ENCODE measurements at places on chromosomes 1 and 21.
A peak's percentile ranks its signal among the peaks of the same experiment; 100 is the strongest.

DNA sequence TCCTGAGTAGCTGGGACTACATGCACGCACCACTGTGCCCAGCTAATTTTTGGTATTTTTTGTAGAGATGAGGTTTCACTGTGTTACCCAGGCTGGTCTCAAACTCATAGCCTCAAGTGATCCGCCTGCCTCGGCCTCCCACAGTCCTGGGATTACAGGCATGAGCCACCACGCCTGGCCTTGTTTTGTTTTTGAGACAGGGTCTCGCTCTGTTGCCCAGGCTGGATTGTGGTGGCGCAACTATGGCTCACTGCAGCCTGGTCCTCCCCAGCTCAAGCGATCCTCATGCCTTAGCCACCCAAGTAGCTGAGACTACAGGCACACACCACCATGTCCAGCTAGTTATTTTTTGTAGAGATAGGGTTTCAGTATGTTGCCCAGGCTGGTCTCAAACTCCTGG is 26.0 kb downstream of the PARK7 start:
- DNase-seq, result no peak

GRCh38 chr1:1540818-1541628 is 599 bp upstream of the TMEM240 start:
- no peak for DNase-seq

GRCh38 chr21:39189857-39190604 is 6.8 kb upstream of the PSMG1 start:
- no peak for DNase-seq

DNA sequence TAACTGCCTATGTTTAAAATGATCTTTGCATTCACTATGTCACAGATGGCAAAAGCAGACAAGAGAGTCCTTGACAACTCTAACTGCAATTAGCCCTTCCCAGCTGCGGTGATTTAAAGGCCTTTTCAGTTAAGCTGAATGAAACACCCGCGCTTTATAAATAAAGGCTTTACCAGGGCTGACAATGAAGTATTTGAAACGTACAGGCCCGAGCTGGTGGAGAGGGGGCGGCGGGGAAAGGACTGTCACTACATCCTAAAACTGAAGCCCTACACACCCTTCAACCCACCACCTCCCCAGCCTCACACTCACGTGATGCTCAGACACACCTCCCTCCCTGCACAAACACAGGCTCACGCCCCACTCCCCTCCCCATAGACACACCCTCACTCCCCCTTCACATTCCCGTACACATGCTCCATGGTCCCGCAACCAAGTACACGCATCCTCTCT is 45.5 kb downstream of the GRIK3 start:
- no peak for DNase-seq

DNA sequence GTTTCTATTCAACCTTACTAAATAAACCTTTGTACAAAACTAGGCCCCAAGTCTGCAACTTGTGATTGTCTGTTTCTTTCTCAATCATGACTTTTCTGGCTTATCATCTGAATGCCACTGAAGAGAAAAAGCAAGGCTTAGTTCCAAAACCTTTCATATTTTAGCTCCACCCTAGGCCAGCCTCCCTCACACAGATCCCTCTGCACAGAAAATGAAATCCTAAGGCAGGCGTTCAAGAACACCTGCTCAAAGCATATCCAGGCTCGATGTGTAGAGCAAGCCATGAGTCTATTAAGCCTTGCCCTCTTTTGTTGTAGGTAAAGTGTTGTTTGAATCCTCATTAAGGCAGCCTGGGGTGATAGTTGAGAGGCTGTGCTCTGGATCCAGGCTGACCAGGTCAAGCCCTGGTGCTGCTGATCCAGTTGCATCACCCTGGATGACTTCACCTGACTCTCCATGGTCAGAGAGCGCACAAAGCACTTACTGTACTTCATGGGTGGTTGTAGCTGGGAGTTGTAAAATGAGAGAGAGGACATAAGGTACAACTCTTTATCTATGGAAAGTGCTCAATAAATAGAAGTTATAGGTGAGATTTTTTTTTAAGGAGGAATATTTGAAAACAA is 39.0 kb downstream of the FYB2 start:
- no peak for DNase-seq

GRCh38 chr1:62688687-62689085 is 500 bp upstream of the DOCK7 start:
- DNase-seq, result no peak

GRCh38 chr21:44872323-44872648 is 1.2 kb downstream of the PTTG1IP start:
- DNase-seq, result peak; percentile 5

DNA sequence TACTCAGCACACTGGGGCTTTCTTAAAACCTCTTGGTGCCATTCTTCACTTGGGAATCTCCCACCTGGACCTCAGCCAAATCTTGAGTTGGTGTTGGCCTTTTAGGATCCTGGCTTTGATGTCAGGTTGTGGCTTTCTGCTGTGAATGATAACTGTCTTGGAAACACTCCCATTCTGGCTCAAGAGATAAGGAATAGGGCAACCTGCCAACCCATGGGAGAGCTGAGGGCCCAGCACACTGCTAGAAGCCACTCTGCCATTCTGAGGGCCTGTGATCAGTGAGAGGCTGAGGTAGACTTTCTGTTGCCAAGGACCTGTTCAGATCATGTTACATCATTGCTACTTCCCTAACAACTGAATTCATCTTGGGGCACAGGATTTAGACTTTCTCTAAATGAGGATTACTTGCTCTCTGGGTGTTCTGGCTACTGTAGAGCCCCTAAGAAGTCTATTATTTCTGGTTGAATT is 45.8 kb downstream of the TTC39A start:
- DNase-seq, result no peak
